ENCODE measurements at places on chromosomes 7 and 10. TPM values are rescaled to one million over a fixed set of nuclear protein-coding genes. Genes with fewer than 3 reads are reported as not detected.

GRCh38 chr10:65570143-65571010, 1355.5 kb upstream of the LRRTM3 start:
- H3K27me3 ChIP-seq = no peaks in the 10 kb centered on the region
- H3K4me1 ChIP-seq = no peaks in the 10 kb centered on the region
- peak overlapping the region; percentile 47 for H3K4me3 ChIP-seq
- H3K27ac ChIP-seq = no peak overlapping the region

GRCh38 chr10:83518779-83519178, 620.5 kb upstream of the GHITM start:
- no peaks in the 10 kb centered on the region for H3K36me3 ChIP-seq
- no peak overlapping the region for H3K27ac ChIP-seq
- H3K4me3 ChIP-seq = no peak overlapping the region
- no peaks in the 10 kb centered on the region for H3K4me1 ChIP-seq
- DNase-seq = no peak

DNA sequence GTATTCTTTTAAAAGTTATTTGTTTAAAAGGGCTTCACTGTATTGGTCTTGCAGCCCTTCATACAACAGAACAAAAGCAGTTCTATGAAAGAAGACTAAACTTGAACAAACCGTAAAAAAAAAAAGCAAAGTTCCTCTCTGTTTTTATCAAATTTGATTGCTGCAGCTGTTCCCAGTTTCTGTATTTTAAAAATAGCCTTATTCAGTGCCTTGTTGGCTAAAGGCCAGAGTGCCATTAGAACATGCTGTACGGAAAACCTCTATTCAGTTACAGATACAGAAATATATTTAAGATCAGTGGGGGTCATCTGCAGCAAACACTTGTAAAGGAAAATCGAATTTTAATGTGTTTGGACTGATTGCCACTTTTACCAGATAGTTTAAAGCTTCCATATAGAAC, 207.8 kb upstream of the ETV1 start:
- H3K36me3 ChIP-seq = no peaks in the 10 kb centered on the region
- H3K4me3 ChIP-seq = no peak overlapping the region
- no peaks in the 10 kb centered on the region for H3K4me1 ChIP-seq
- no peaks in the 10 kb centered on the region for H3K27me3 ChIP-seq
- H3K27ac ChIP-seq = no peak overlapping the region

GRCh38 chr10:33676606-33677339, 342.3 kb upstream of the NRP1 start:
- peaks cover 2% of the 10 kb centered on the region for H3K27me3 ChIP-seq
- no peaks in the 10 kb centered on the region for H3K4me1 ChIP-seq
- H3K27ac ChIP-seq = no peak overlapping the region
- no peak overlapping the region for H3K4me3 ChIP-seq
- DNase-seq = no peak
- H3K36me3 ChIP-seq = no peaks in the 10 kb centered on the region

DNA sequence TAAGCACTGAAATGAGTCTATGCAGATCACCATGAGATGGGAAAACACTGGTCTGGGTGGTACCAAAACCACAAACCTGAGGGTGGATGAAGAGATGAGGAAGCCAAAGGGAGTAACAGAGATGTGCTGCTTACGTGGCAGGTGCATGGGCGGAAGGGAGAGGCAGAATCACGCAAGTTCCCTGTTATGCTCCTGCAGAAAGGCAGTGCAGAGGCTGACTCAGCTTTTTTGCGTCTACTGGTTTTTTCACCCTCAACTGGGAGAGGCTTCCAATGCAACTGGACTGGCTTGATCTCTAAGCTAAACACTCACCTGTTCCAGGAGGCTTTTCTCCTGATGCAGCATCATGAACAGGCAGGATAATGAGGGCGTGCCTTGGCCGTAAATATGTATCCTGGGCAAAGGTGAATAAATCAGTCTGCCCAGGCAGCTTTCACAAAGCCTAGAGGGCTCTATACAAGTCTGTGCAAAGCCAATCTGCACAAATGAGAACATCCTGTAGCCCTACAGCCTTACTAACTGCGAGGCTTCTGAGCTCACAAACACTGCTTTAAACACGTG, 95.4 kb upstream of the AFAP1L2 start:
- DNase-seq = no peak
- H3K27me3 ChIP-seq = no peaks in the 10 kb centered on the region
- no peak overlapping the region for H3K27ac ChIP-seq
- H3K4me3 ChIP-seq = no peak overlapping the region
- no peaks in the 10 kb centered on the region for H3K4me1 ChIP-seq
- no peaks in the 10 kb centered on the region for H3K36me3 ChIP-seq

PRR15 gene
- total RNA-seq = not detected

COL28A1 gene
- total RNA-seq = under 0.01 TPM

DNA sequence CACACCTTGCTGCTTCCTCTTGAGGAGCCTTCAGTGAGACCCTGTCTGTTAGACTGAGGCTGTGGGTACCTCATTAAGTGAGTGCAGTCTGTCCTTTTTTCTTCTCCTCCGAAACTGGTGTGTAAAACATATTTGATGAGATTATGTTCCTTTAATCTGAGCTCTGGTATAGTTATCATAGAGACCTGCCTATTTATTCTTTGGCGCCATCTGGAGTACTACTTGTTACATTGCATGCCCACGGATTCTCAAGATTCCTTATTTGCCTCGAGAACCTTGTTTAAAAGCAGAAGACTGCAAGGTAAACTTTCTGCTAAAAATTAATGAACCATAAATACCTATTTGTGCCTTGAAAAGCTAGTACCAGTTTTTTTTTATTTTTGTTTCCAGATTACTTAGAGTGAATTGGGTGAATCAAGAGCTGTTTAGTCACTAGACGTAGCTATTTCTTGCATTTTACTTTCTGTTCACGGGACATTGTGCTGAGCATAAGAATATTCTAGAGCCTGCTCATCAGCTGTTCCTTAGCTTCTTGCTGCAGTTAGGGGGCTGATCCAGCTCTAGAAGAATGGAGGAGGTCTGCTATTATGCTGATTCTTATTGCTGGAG, 16.9 kb upstream of the STMP1 start:
- H3K4me3 ChIP-seq = no peak overlapping the region
- no peak overlapping the region for H3K27ac ChIP-seq
- no peaks in the 10 kb centered on the region for H3K27me3 ChIP-seq
- no peaks in the 10 kb centered on the region for H3K4me1 ChIP-seq

CLDN4 gene
- 0.26 TPM for total RNA-seq

- peaks cover 6% of the 10 kb centered on the region for H3K36me3 ChIP-seq
- no peak overlapping the region for H3K4me3 ChIP-seq
- H3K4me1 ChIP-seq = no peaks in the 10 kb centered on the region
- H3K27ac ChIP-seq = no peak overlapping the region
- no peak for DNase-seq
- H3K27me3 ChIP-seq = no peaks in the 10 kb centered on the region
Measured at GRCh38 chr7:80748363-80749042, 110.1 kb downstream of the CD36 start.

- peak; percentile 41 for DNase-seq
- peak overlapping the region; percentile 83 for H3K27ac ChIP-seq
- H3K27me3 ChIP-seq = no peaks in the 10 kb centered on the region
- H3K36me3 ChIP-seq = no peaks in the 10 kb centered on the region
- peaks cover 60% of the 10 kb centered on the region for H3K4me1 ChIP-seq
Measured at GRCh38 chr7:142557971-142558582, 191.2 kb upstream of the PRSS1 start.

- no peaks in the 10 kb centered on the region for H3K4me1 ChIP-seq
- no peak overlapping the region for H3K4me3 ChIP-seq
- no peaks in the 10 kb centered on the region for H3K27me3 ChIP-seq
- no peaks in the 10 kb centered on the region for H3K36me3 ChIP-seq
Measured at GRCh38 chr7:46682836-46683624, 762.0 kb upstream of the IGFBP3 start.

DNA sequence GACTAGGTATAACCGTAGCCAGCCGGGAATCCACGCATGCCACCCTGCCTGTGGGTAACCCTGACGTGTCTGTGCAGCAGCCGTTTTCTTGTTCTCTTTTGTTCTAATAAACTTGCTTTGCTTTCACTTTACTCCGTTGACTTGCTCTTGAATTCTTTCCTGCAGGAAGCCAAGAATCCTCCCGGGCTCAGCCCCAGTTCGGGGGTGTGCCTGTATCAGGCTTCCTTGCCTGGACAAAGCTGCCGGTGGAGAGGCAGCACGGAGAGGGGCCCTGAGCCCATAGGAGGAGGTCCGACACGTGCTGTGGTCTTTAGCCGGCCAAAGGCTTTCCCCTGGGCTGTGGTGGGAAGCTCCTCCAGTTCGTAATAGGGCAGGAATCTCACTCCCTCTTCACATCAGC, 256.5 kb upstream of the PPP2R2D start:
- no peak overlapping the region for H3K27ac ChIP-seq
- no peaks in the 10 kb centered on the region for H3K27me3 ChIP-seq
- H3K4me3 ChIP-seq = no peak overlapping the region
- H3K36me3 ChIP-seq = no peaks in the 10 kb centered on the region
- no peaks in the 10 kb centered on the region for H3K4me1 ChIP-seq

DNA sequence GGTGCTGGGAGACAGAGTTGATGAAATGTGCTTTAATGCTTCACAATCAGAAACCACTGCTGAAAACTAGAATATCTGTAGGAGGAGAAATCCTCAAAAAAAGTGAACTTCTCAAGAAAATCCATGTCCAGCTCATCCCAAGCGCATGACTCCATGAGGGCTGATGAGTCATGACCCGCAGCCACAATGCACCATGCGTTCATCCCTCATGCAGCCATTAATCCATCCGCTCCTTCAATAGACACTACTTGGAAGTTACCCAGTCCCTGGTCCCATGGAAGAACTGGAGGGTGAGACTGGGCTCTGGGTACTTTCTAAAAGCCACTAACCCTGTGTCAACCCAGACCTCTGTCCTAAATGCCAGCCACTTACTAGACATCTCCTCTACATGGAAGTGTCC, 24.4 kb downstream of the TMEM273 start:
- peak; percentile 76 for DNase-seq
- peaks cover 2% of the 10 kb centered on the region for H3K4me1 ChIP-seq
- no peak overlapping the region for H3K27ac ChIP-seq
- H3K36me3 ChIP-seq = no peaks in the 10 kb centered on the region

DNA sequence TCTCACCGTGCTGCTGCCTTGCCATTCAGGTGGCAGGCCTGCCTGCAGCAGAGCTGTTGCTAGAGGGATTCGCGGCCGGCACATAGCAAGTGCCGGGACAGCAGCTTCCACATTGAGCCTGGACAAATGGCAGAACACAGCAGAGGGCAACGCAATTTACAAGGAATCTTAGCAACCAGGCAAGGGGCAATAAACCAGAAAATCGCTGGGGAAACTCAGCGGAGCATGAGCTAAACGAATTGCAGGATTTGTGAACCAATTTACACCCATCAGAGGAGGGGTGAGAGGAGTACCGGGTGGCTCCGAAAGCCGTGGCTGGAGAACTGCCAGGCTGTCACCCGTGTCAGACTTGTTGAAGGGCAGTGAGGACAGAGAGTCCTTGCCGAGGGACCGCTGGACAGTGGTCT, 58.6 kb upstream of the LOXL4 start:
- H3K36me3 ChIP-seq = no peaks in the 10 kb centered on the region
- H3K27ac ChIP-seq = no peak overlapping the region
- DNase-seq = no peak
- no peak overlapping the region for H3K4me3 ChIP-seq

CUEDC2 gene
- 60.8 TPM for total RNA-seq

VENTX gene
- total RNA-seq = not detected

DNA sequence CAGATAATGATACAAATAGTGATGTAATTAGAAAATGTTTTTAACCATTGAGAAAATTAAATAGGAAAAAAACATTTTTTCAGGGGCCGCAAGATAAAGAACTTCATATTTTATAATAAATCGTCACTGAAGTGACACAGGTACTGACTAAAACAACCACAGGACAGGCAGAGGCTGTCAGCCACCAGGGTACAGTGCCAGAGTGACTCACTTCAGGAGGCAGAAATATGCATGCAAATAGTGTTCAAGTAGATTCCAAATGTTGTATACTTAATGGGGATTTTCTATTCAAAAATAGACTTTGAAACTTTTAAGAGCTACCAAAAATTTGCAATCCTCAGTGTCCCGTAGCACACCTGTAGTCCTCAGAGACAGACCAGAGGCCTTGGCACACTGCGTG, 68.6 kb downstream of the FRMPD2 start:
- no peaks in the 10 kb centered on the region for H3K4me1 ChIP-seq
- peaks cover 3% of the 10 kb centered on the region for H3K27me3 ChIP-seq
- H3K27ac ChIP-seq = no peak overlapping the region
- no peaks in the 10 kb centered on the region for H3K36me3 ChIP-seq
- DNase-seq = peak; percentile 30

SLF2 gene
- 34.9 TPM for total RNA-seq

FBXL13 gene
- 0.66 TPM for total RNA-seq

DNA sequence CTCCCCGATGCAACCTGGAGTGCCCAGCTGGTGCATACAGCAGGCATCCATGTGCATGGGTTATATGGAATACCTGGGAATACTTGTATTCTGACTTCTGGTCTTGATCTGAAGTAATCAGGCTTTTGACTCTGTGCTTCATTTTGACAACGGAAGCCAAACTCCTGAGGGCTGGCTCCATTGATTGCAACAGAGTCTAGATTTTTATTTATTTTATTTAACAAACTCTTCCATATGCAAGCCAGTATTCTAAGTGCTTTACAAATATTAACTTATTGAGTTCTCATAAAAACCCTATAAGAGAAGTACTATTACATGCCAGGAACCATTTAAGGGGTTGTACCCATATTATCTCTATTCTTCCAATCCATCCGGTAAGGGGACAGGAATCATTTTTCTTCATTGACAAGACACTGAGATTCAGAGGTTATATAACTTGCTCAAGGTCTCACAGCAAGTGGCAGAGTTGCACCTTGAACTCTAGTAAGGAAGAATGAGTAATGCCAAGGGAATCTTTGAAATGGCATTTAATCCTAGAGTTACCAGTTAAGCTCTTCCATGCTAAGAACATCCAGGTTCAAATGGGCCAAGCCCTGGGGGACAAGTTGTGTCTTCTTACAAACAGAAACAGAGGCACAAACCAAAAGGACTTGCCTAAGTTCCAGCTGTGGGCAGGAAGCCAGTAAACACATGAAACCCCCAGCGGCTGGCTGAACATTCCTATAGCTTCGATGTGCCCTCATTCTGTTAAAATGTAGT, 241.0 kb downstream of the WDR11 start:
- H3K36me3 ChIP-seq = no peaks in the 10 kb centered on the region
- no peak overlapping the region for H3K4me3 ChIP-seq
- H3K27ac ChIP-seq = no peak overlapping the region
- no peaks in the 10 kb centered on the region for H3K4me1 ChIP-seq

GRCh38 chr10:128861018-128861901, 605.8 kb upstream of the MGMT start:
- H3K4me1 ChIP-seq = no peaks in the 10 kb centered on the region
- H3K4me3 ChIP-seq = no peak overlapping the region
- no peak overlapping the region for H3K27ac ChIP-seq
- H3K36me3 ChIP-seq = no peaks in the 10 kb centered on the region

- no peak overlapping the region for H3K4me3 ChIP-seq
- peak overlapping the region; percentile 84 for H3K27ac ChIP-seq
- H3K36me3 ChIP-seq = no peaks in the 10 kb centered on the region
- H3K4me1 ChIP-seq = peaks cover 16% of the 10 kb centered on the region
- H3K27me3 ChIP-seq = no peaks in the 10 kb centered on the region
Measured at GRCh38 chr7:22577470-22578001, 77.5 kb upstream of the STEAP1B start.

ARHGAP12 gene
- total RNA-seq = 63.1 TPM

- H3K4me3 ChIP-seq = no peak overlapping the region
- H3K4me1 ChIP-seq = no peaks in the 10 kb centered on the region
- no peak for DNase-seq
- H3K27ac ChIP-seq = no peak overlapping the region
- no peaks in the 10 kb centered on the region for H3K27me3 ChIP-seq
Measured at GRCh38 chr7:156577645-156578577, 62.7 kb upstream of the RNF32 start.
